ENCODE measurements at places on chromosomes 1 and 21.

DNA sequence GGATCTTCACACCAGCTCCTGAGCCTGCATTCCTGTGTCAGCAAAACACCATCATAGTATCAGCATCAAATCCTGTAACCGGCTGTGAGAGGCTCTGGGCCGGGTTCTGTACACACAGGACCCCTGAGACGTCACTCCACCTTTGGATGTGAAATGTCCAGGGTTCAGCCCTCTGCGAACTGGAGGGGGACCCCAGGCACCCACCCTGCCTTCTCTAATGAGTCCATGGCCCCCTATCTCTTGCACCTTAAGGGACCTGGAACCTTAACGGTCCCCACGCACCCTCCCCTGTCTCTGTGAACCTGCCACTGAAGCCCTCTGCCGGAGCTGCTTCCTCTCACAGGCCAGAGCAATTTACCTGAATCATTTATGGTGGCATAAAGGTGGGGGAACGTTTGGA is 257.8 kb downstream of the NPHP4 start:
- no peak for DNase-seq

DNA sequence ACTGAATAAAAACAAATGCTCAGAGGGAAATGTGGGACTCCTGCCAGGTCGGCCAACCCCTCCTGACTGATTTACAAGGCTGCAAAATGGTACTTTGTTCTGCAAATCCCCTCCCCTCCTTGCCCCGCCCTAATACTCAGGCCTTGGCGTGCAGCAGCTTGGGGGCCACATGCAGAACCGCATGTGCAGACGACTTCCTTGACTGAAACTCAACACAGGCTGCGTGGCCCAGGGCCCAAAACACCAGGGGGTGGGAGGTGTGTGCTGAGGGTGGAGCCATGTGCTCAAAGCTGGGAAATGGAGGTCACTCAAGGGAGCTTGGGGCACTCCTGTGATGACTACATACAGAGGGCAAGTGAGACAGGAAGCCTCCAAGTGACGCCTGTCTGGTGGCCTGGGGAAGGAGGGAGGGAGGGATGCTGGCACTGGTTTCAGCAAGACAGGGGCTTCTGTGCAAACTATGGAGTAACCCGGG is 87.2 kb downstream of the MRPL37 start:
- no peak for DNase-seq

DNA sequence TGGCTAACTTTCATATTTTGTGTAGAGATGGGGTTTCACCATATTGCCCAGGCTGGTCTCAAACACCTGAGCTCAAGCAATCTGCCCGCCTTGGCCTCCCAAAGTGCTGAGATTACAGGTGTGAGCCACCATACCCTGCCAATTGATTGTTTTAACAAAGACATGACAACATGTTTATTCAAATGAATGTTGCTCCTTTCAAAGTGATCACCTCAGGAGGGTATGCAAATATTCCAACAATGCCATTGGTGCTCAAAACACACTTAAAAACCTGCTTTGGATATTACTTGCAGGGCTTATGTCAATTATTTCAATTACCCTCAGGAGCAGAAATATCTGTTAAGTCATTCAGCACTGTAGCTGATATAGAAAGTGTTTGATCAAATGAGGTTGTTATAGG is 7.9 kb downstream of the LAX1 start:
- no peak for DNase-seq

DNA sequence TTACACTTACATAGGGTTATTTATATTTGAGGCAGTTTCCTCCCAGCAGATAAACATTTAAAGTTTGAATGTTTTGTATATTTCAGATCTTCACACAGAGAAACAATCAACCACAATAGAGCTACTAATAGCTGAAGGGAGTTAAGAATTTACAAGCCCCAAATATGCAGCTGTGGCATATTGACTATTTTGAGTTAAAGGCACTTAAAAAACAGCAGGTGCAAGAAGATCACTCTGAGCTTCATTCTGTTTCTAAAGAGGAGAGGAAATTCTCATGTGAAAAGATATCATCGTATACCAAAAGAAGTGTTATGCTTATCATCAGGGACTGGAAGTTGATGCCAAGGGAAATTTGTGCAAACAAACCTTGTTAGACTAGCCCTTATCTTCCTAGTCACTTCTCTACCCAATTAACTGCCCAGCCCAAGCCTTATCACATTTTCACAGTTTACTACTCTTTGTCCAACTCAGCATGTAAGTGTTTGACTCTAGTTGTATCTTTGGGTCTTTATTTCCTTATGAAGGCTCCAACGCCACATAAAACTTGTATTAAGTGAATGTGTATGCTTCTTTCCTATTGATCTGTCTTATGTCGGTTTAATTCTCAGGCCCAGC is 66.3 kb upstream of the COG2 start:
- DNase-seq: no peak

- DNase-seq: no peak
Observed at GRCh38 chr1:171366085-171366484, 52.1 kb downstream of the FMO4 start.

DNA sequence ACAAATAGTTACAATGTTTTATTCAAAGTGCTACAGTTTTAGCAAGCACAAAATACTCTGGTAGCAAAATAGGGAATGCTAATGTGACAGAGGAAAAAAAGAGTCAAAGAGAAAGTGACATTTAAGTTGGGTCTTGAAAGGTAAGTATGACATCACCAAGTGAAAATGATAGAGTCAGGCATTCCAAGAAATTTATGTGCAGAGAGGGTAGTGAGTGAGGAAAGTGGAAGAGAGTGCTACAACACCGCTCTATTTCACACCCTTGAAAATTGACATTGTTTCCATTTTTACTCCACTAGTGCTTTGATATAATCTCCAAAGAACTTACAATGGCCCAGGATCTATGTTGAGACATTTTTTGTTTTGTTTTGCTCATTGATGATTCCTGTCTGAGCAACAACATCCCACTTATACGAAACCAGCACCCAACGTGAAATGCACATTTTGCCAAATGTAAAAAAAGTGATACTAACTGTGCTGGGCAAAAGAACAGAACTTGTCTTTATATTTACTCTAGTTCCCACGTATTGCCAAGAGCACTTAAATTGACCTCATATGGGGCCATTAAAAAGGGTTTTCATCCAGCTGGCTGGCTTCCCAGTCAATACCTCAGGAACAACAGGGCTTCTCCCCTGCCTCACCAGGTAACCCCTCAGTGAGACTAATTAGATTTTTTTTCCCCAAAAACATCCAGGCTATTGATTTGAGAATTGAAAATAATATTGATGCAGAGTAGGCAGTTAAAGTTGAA is 206.3 kb upstream of the NR5A2 start:
- DNase-seq: no peak

GRCh38 chr1:107225706-107226105 is 84.9 kb downstream of the NTNG1 start:
- DNase-seq: no peak

GRCh38 chr1:21623410-21623961 is 45.7 kb downstream of the RAP1GAP start:
- no peak for DNase-seq

- no peak for DNase-seq
Observed at GRCh38 chr1:162161916-162162550, 92.5 kb downstream of the NOS1AP start.

DNA sequence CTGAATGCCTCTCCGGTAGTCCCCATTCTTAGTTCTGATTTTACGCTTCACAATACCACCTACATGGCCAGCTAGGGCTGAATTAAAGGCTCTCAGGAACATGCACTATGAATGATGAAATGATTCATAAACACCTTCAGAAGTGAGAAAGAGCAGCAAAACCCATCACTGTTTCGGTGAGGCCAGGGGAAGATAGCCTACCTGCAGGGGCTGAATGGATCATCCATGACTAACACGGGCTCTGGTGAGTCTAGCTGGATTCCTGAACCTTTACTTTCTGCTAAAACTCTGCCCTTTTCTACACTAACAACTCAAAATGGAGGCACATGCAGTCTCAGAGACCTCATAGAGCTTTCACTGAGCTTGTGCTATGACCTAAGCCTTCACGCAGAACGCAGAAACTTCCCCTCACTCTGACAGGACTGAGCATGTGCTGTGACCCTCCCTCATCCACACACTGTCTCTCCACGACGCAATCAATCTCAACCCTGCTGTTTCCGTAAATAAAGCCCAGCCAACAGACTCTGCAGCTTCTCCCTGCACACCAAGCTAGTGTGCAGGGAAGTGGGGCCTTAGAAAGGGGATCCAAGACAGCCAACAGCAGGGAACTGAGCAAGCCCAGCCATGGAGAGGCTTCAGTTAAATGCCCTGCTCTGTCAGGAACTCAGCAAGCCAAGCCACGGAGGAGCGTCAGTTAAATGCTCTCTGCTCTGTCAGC is 207.8 kb downstream of the SLC45A1 start:
- peak; percentile 82 for DNase-seq

DNA sequence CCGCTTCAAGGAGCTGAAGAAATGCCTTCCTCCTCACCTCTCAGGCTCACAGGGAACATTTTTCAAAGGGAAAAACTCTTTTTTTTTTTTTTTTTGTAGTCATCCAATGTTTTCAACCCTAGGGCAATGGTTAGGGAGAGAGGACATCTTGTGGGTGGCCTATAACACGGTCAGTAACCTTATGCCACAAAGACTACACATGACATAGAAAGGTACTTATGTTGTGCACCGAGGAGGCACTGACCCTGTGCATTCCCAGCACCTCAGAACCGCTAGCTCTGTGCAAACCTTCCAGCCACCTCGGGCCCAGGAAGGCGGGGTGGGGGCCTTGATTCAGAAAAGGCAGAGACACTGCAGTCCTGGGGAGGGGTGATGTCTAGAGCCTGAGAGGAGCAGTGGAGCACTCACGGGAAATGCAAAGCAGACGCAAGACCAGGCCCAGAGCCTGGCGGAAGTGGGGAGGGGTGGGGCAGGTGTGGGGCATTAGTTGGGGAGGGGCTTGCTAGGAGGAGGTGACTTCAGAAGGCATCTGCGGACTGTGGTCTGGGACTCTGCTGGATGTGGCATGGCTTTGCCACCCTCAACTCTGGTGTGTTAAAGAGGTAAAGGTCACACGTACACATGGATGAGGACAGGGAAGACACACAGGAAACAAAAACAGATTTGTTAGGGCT is 68.6 kb downstream of the MDM4 start:
- no peak for DNase-seq

DNA sequence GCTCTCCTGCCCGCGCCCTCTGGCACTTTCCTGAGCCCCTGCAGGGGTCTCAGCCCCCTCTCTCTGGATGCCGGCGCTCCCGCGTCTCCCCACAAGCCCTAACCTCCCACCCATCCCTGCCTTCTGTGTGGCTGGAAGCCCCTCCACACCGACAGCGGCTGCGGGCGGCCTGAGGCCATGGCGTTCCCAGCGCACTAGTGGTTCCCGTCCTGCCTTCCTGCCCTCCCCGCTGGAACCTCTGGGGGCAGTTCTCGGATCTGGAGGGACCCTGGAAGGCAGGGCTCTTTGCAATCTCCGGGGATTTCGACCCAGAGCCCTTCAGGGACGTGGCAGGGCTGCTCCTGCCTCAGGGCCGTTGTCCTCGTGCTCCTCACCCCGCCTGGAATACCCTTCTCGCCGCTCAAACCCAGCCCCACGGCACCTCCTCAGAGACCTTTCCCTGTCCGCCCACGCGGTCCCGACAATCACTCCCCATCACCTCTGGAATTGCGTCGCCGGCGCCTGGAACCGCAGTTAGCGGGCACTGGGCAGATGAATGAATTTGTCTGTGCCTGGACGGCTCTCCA is 493 bp upstream of the ESPN start:
- no peak for DNase-seq

- DNase-seq: no peak
Observed at GRCh38 chr1:235421751-235422150, 54.5 kb downstream of the TBCE start.

GRCh38 chr1:89170170-89171066 is 5.4 kb downstream of the GBP7 start:
- DNase-seq: no peak

DNA sequence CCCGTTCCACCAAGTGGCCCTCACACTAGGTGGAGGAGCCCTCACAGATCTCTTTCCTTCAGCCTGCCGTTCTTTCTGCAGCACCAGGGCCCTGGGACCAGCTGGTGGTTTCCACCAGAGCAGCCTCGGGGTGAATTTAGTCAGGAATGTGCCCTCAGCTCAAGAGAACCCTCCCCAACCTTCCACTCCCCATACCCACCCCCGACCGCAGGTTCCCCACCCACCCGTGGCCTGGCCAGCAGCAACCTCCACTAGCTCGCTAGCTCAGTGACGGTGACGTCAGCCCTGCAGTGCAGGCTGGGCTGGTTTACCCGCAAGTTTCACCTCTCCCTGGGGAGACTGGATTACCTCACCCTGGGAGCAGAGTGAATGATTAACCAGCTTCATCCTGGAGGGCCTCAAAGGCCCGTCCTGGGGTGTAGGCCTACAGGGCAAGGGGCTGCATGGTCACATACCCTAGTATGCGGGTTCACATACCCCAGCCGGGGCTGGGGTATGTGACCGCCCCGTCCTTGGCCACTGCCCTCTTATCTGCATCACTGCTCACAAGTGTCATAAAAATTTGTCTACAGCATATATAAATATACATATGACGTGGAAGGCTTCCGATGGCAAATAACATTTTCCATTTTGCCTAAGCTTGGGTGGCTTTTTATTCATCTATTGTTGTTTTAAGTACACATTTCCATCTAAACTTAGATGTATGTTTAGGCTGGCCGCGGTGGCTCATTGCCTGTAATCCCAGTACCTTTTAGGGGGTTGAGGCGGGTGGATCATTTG is 24.5 kb downstream of the ELF3 start:
- DNase-seq: peak; percentile 92

DNA sequence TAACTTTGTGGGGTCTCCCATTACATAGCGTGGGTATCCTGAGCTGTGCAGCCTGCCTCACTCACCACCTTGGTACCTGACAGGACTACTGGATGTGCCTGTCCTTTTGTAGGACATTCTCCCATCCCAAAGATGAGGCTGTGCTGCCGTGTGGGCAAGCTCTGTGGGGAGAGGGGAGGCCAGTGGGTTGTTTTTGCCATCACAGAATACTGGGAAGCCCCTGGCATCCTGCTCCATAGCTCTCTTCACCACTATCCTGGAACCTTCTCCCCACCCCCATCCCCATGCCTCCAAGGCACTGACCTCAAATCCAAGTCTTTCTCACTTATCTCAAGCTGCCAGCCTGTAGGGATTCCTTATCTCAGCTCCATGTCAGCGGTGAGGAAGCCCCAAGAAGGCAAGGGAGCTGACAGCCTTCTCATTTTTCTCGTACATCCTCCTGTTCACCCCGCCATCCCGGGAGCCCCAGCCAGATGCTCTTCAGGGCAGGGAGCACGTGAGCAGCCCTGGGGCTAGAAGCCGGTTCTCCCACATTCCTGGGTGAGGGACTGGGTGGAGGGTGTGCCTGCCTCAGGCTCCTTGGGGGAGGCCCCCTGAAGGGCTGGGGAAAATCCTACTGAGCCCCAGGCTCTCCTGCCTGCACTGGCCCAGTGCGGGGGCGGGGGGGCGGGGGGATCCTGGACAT is 2.4 kb upstream of the ELF3 start:
- DNase-seq: no peak

DNA sequence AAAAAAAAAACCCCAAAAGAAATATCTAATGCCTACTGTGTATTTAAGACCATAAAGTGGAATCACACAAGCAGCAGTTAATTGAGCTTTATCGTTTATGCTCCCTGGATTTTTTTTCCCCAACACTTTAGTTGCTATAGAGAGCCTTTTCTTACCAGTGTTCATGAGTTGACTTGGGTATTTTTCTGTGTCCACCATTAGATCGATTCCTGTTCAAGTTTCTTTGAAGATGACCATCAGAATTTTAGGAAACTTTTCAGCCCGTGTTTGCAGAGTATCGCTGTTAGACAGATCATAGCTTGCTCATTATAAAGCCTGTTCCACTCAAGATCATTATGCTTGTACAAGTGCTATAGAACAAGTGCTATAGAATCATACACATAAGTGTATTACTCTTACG is 1.5 kb downstream of the RALGPS2 start:
- no peak for DNase-seq

- DNase-seq: no peak
Observed at GRCh38 chr1:244056577-244056976, 5.5 kb downstream of the ZBTB18 start.

Measured in AG09309 (cell line).